Heart left ventricle (tissue), 16 donors: ENCODE measurements at places on chromosomes 12 and 14. TPM values are rescaled to one million over a fixed set of nuclear protein-coding genes. Genes with fewer than 3 reads are reported as not detected.

The PTHLH gene
- total RNA-seq, result 0.44 TPM

The PAH gene
- not detected for total RNA-seq

The SART3 gene
- 31.4 TPM for total RNA-seq

The FOXG1 gene
- total RNA-seq, result not detected

The SIX6 gene
- total RNA-seq, result not detected

The CLBA1 gene
- total RNA-seq, result 0.88 TPM

The CMKLR1 gene
- total RNA-seq, result 8.8 TPM
